ENCODE measurements at places on chromosomes 5 and 9.
A peak's percentile ranks its signal among the peaks of the same experiment; 100 is the strongest.

DNA sequence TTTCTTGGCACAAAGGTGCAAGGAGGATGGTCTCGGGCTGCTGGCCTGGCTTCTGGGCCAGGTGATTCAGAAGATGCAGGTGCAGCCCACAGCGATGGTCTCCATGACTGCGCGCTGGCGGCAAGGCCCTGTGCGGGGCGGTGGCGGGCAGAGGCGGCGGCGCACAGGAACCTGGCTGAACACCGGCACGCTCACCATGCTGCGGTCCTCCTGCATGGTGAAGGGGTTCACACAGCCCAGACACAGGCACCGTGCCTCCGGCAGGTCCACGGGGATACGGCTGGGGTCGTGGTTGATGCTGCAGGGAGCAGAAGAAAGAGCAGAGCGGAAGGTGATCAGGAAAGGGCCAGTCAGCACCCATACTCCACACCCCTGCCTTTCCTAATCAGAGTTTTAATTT is 4.8 kb downstream of the IL17B start:
- no peak for DNase-seq

- no peak for DNase-seq
Observed at GRCh38 chr5:151106043-151106442, 25.2 kb upstream of the TNIP1 start.

GRCh38 chr5:83124593-83124992 is 47.2 kb downstream of the XRCC4 start:
- DNase-seq, result no peak

DNA sequence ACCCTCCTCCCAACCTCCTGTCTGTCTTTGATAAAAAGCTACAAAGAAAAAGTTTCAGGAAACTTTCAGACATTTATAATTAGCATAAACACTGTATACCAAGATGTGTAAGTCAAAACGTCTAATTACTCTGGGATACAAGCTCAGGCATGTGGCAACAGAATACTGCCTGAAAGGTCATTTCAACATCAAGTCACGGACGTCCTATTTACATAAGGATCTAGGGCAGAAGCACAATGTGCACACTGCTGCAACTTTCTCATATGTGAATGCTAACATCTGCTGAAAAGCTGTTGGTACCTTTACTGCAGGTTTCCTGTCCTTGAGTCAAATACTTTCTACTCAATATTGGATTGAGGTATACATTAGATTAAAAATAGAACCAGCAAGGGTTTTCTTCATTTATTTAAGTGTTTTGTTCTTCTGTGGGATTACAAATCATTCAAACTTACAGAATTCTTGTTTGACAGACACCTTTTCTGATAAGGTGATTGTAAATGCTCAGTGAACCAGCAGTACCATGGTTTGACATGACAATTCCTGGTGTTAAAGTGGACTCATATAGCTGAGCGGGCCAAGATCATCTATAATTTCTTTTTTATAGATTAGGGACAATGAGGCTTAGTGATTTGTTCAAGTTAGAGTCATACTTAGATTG is 36.8 kb downstream of the ELL2 start:
- no peak for DNase-seq

- no peak for DNase-seq
Observed at GRCh38 chr5:105968981-105969380, 1701.8 kb downstream of the EFNA5 start.

GRCh38 chr5:151107084-151107483 is 26.2 kb upstream of the TNIP1 start:
- no peak for DNase-seq

GRCh38 chr5:35922468-35922867 is 16.0 kb downstream of the CAPSL start:
- DNase-seq, result no peak

- peak; percentile 32 for DNase-seq
Observed at GRCh38 chr5:77168879-77169244, 41.6 kb upstream of the PDE8B start.

- no peak for DNase-seq
Observed at GRCh38 chr5:113226116-113226736, 208.6 kb downstream of the TSSK1B start.

- no peak for DNase-seq
Observed at GRCh38 chr5:125323613-125324012, 577.2 kb upstream of the ZNF608 start.

- DNase-seq, result peak; percentile 7
Observed at GRCh38 chr9:28951945-28952344, 1378.7 kb upstream of the C9orf72 start.

GRCh38 chr5:97600486-97600885 is 417.4 kb upstream of the RIOK2 start:
- no peak for DNase-seq

GRCh38 chr5:44390351-44390750 is 1.1 kb upstream of the FGF10 start:
- no peak for DNase-seq

DNA sequence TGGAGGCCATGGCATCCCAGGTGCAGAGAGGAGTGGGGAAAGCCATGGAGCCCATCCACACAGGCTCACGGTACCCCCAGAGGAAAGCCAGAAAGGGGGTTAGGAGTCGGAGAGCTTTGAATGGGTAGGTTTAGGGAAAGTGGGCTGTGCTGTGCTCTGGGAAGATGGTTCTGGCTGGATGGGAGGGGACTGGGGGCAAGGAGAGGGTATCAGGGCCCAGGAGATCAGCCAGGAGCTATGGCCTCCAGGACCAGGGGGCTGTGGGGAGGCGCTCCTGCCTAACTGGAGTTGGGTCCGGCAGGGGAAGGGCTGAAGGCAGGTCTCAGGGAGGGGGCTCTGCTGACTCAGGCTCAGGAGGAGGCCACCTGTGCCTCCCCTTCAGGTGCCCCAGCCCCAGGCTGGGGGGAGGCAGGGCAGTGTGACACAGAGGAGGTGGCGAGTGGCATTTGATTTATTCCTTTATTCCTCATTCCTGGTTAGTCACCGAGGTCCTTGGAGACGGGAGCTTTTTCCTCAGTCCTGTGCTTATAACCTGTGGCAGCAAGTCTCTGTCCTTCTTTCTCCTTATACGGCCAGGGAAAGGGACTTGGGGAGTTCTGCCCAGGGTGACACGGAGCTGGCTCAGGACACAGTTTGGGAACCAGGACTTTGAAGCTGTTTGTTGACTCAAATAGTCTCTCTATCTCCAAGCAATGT is 60.8 kb downstream of the TSTD2 start:
- DNase-seq, result no peak

DNA sequence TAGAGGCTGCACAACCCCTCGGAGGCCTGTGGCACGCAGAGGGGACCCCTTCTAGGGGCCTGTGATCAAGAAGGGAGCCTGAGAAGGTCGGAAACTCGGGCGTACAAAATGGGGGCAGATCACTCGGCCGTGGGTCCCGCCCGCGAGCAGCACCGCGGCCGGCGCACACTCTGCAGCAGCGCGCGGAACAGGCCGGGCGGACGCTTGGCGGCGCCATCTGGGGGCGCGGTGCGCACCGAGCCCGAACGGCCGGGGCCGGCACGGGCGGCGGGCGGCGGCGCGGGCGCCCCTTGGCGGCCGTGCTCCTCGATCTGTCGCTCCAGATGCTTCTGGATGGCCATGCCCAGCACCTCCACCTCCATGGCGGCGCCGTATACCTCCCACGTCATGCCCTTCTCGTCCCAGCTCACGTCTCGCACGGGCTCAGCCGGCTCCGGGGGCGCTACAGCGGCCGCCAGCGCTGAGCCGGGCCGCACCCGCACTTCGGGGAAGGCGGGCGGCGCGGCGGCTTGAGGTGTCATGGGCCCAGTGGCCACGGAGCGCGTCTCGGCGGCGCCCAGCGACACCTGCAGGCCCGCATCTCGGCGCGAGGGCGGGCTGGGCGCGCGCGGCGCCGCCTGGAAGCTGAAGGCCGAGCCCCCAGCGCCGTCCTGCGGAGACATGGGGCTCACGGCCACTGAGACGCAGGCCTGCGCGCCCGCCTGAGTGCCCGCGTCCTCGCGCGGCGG is 13.1 kb downstream of the GPRIN1 start:
- DNase-seq, result no peak

DNA sequence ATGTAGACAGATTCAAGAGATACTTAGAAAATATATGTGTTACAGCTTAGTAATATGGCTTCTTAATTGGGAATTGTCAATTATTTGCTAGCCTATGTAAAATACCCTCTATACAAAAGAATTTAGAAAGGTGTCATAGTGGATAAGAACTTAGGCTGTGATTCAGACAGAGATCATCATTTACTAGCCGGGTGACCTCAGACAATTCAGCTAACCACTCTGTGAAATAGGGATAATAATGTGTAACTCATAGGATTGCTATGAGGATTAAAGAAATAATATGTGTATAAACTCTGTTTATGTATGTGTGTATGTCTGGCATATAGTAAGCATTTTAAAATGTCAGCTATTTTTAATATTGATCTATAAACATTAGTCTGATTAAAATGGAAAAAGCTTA is 5.9 kb upstream of the LARS1 start:
- DNase-seq, result no peak

GRCh38 chr5:73528248-73528647 is 30.0 kb downstream of the BTF3 start:
- no peak for DNase-seq

DNA sequence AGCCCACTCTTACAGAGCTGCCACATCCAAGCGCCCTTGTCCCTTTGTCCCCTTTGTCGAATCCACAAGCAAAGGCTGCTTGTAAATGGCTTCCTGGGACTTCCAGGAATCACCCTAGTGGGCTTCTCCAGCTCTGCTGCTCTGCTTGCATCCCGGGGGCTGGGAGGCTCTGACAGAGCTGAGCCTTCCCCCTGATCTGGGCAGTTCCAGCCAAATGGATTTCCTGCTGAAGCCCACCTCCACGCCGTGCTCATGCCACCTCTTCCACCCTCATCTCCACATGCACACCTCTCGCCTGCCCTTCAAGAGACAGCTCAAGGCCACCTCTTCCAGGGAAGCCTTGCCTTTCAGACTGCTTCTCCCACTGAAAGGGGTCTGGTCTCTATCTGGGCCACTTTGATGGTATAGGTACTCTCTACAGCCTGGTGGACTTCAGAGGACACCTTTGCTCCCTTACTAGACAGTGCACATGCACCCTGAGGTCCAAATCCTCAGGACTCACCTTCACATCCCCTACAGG is 106.2 kb downstream of the LHFPL2 start:
- no peak for DNase-seq

DNA sequence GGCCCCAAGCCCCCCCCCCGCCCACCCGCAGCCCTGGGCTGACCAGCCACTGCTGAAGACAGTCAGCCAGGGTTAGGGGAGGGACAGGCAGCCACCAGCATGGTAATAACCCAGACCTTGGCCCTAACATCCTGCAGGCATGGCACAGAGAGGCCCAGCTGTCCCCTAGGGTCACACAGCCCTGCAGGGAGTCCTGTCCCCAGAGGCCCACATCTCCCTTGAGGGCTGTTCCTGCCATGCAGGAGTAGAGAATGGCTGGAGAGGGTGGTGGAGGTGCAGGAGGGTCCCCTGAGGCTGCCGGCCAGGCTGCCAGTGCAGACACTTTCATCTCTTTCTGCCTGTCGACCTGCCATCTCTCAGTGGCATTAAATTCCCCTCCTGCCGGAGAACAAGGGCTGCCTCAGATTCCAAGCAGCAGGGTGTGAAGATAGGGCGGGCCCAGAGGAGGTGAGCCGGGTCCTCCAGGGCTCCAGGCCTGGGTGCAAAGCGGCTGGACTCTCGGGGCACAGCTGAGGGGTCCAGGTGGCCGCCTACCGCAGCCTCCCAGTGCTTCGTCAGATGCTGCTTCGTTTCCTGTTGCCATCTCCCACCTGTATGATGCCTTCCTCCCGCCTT is 40.0 kb downstream of the CXXC5 start:
- no peak for DNase-seq

DNA sequence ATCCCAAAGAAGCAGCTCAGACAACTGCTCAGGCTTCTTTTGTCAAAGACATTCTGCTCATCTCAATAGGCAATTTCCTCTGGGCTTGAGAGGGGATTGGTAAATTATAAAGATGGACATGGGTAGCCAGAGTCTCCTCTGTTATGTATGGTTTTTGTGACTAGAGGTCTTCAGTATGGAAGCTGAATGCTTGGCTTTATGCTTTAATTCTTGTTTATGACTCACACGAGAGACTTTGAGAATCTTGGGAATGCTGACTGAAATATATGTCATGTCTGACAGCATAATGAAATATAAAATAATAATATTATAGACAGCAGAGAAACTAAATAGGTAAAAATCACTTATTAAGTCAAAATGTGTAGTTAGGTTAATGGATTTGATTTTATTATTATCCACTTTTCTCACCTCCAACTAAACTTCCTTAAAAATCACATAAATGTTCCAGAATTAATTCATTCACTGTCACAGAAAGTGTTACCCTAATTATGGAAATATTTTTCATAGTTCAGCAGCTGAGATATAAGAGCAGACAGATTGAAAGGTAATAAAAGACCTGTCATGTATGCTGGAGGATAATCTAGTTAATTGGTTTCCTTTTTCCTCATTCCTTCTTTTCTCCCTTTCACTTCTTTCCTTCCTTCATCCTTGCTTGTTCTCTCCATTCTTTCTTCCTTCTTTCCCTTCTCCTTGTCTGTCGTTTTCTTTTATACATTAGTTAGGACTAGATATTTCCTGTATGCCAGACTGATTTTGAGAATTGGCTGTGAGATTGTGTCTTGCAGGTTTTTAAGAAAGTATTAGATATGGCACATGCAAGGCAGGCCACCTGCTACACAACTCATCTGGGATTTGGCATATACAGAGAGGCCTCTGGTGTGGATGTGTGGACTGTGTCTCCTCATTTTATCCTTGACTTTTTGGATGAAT is 1866.1 kb upstream of the NUDT12 start:
- DNase-seq, result no peak

Data from HEK293T (cell line).